Aorta (tissue), 5 donors: ENCODE measurements at places on chromosomes 7 and 10. TPM values are rescaled to one million over a fixed set of nuclear protein-coding genes. Genes with fewer than 3 reads are reported as not detected.
A peak's percentile ranks its signal among the peaks of the same experiment; 100 is the strongest.

Gene UBTD1
- 15.1 TPM for total RNA-seq

Gene ABCB4
- 3.1 TPM for total RNA-seq

Gene NUTM2E
- total RNA-seq: not detected

Gene NUDT5
- 39.7 TPM for total RNA-seq

GRCh38 chr10:113274176-113274829 is 278.6 kb upstream of the HABP2 start:
- no peaks in the 10 kb centered on the region for H3K36me3 ChIP-seq
- no peak overlapping the region for H3K4me3 ChIP-seq

DNA sequence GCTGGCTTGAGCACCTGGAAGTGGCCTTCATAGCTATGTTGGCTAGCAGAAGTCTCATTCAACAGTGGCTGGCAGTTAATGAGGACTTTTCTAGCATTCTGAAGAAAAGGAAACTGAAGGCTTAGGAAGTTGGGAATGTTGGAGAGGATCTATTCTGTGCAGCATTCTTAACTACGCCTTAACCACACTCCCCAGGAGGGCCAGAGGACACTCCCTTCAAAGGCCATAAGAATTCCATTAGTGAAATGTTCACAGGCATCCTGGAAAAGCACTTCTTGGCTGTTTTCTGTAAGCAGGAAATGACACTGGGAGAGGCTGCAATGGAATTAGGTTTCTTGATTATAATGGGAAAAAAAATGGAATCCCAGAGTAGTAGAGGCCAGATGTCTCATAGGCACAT is 188.9 kb downstream of the ARHGAP12 start:
- no peaks in the 10 kb centered on the region for H3K27me3 ChIP-seq
- H3K27ac ChIP-seq: no peak overlapping the region
- DNase-seq: no peak

GRCh38 chr7:68724965-68725364 is 873.3 kb upstream of the AUTS2 start:
- H3K36me3 ChIP-seq: no peaks in the 10 kb centered on the region
- no peaks in the 10 kb centered on the region for H3K27me3 ChIP-seq
- no peaks in the 10 kb centered on the region for H3K4me1 ChIP-seq
- H3K27ac ChIP-seq: no peak overlapping the region
- no peak overlapping the region for H3K4me3 ChIP-seq

- no peaks in the 10 kb centered on the region for H3K4me1 ChIP-seq
- peak; percentile 85 for DNase-seq
- H3K27ac ChIP-seq: no peak overlapping the region
- no peaks in the 10 kb centered on the region for H3K27me3 ChIP-seq
- no peaks in the 10 kb centered on the region for H3K36me3 ChIP-seq
These were observed 43.7 kb downstream of the UNC5B start for GRCh38 chr10:71255808-71256660.

- H3K4me1 ChIP-seq: no peaks in the 10 kb centered on the region
- no peak overlapping the region for H3K27ac ChIP-seq
- no peaks in the 10 kb centered on the region for H3K36me3 ChIP-seq
These were observed 112.4 kb upstream of the PPP2R2D start for GRCh38 chr10:131788386-131788785.

- DNase-seq: peak; percentile 92
- no peak overlapping the region for H3K27ac ChIP-seq
- H3K4me1 ChIP-seq: peaks cover 2% of the 10 kb centered on the region
- H3K36me3 ChIP-seq: no peaks in the 10 kb centered on the region
- no peaks in the 10 kb centered on the region for H3K27me3 ChIP-seq
These were observed 85.8 kb upstream of the EGFR start for GRCh38 chr7:54932818-54933543.

DNA sequence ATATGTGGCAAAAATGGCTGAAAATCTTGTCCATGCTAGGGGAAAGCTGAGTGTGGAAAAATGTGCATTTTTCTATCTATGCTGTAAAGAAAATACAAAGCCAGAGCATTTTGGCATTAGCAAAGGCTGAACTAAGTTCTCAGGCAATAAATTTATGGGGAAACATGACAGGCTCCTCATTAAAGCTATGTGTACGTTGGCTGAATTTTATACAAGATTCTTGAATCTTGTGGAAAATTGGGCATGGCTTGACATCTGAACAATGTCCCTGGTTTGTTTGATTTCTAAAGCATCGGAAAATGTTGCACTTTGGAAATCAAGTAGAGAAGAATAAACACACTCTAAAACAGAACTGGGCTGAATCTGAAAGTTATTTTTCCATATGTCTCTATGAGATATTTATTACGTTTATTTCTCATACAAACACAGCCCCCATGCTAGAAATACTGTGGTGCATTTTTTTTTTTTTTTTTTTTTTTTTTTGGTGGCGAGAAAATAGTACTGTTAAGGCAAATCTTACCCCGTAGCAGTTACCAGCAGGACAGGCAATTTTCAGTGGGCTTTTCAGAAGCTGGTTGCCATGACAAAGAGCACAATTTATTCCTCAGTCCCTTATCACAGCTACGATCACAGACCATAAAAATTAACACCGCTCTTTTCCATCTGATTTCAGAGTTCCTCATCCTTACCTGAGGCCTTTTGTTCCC is 16.9 kb downstream of the CPA1 start:
- no peak overlapping the region for H3K27ac ChIP-seq
- no peaks in the 10 kb centered on the region for H3K27me3 ChIP-seq
- no peak for DNase-seq
- peak overlapping the region; percentile 71 for H3K4me3 ChIP-seq
- no peaks in the 10 kb centered on the region for H3K4me1 ChIP-seq

DNA sequence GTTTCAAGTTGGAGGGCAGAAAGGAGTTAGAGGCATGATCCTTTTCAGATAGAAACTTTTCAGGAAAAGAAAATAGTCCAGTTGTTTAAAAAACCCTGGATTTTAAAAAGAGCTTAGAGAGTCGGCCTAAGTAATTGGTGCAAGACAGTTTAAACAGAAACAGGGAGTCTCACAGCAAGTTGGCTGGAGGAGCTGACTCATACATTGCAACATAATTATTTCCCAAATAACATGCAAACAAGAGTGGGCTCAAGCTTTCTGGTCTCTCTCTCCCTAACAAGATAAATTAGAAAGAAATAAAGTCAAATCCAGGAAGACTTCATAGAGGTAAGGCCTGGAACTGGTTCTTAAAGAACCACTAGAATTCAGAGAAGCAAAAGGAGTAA is 100.3 kb upstream of the AGBL3 start:
- peak overlapping the region; percentile 67 for H3K27ac ChIP-seq
- no peak for DNase-seq
- peaks cover 8% of the 10 kb centered on the region for H3K4me1 ChIP-seq
- no peak overlapping the region for H3K4me3 ChIP-seq
- no peaks in the 10 kb centered on the region for H3K27me3 ChIP-seq
